NCI-H2107 (cell line): ENCODE measurements at places on chromosomes 12 and 14.

GRCh38 chr12:12898911-12899511 lies 7.6 kb downstream of the GPRC5A start:
- no peak for DNase-seq

DNA sequence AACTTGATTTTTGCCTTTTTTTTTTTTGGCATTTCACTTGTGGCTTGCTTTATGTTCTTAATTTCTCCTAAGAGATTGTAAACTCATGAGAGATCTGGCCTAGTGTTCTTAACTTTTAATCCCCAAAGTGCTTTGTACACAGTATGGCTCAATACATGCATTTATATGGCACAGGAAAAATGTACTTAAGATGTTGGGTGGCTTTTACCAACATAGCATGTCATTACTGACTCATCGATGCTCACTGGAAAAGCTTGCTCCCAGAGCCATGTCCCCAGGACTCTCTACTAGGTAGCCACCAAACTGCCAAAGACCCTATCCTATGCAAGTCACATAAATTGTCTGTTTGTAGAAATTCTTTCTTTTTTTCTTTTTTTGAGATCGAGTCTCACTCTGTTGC lies 13.1 kb upstream of the SMCO3 start:
- DNase-seq: no peak

GRCh38 chr14:72736308-72736707 lies 157.6 kb downstream of the DPF3 start:
- DNase-seq: no peak

DNA sequence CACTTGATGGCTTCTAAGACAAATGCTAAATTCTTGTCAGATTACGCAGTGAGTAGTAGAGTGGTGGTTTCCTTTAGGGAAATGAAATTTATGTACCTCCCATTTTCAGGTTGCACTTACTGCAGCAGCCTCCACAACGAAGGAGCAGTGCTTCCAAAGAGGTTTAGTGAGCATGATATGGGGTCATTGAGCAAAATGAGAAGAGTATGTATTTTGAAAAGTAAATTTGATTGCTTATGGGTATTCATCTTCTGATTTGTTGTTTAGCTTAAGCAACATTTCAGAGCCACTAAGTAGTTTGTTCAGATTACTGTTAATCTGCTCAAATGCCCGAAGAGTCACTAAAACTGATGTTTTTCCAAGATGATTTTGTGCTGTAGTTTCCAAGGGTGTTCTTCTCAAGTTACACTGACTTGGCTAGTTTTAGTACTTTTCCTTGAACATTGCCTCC lies 493.6 kb downstream of the PCNX1 start:
- DNase-seq: no peak

GRCh38 chr14:30949651-30950050 lies 75.3 kb downstream of the COCH start:
- no peak for DNase-seq

GRCh38 chr14:73753124-73753886 lies 39.1 kb upstream of the PNMA1 start:
- DNase-seq: no peak

DNA sequence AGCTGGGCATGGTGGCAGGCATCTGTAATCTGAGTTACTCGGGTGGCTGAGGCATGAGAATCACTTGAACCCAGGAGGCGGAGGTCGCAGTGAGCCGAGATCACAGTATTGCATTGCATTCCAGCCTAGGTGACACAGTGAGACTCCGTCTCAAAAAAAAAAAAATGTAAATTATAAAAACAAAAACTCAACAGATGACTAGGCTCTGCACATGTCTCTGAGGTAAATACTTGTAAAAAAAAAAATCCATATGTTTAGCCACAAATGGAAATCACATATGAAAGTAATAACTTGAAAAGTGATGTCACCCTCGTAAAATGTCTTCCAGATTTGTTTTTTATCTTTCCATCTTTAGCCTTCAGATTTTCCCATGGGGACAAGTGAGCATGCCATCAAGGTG lies 85.0 kb downstream of the KICS2 start:
- DNase-seq: no peak

GRCh38 chr12:117189725-117190209 lies 503 bp downstream of the FBXO21 start:
- DNase-seq: no peak

GRCh38 chr12:90576707-90577106 lies 378.3 kb downstream of the CCER1 start:
- no peak for DNase-seq

GRCh38 chr12:53758081-53758729 lies 6.4 kb upstream of the CISTR start:
- DNase-seq: no peak

DNA sequence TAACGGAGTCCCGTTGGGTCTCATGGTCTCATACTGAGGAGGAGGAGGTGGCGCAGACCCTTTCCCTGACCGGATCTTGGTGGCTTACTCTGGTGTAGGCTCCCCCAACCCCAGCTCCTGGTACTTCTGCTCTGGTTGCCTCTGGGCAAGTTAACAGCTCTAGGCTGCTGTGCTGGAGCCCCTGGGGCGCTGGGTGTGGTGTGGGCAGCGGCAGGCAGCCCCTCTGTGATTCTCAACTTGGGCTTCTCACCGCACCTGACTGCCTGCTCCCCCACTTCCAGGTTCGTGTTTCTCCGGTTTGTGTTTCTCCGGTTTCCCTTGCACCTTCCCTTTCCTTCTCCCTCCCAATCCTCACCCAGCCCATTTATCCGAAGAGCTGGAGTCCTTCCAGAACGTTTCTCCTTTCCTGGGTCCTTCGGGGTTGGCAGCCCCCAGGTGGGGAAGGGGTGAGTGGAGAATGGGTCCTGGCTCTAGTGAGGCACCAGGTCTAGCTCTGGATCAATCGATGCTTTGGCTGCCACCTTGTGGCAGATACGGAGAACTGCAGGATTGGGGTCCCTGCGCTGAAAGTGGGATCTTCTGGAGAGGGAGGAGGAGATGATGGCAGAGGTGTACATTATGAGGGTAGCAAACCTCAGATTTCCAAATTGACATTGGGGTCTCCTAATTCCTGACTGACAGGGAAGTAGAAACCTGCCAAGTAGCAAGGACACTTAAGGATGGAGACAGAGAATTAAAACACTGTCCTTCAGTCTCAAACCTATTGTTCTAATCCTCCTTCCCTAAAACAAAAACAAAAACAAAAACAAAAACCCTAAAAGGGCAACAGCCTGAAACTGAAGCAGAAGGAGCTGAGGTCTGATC lies 8.3 kb downstream of the CISTR start:
- no peak for DNase-seq

DNA sequence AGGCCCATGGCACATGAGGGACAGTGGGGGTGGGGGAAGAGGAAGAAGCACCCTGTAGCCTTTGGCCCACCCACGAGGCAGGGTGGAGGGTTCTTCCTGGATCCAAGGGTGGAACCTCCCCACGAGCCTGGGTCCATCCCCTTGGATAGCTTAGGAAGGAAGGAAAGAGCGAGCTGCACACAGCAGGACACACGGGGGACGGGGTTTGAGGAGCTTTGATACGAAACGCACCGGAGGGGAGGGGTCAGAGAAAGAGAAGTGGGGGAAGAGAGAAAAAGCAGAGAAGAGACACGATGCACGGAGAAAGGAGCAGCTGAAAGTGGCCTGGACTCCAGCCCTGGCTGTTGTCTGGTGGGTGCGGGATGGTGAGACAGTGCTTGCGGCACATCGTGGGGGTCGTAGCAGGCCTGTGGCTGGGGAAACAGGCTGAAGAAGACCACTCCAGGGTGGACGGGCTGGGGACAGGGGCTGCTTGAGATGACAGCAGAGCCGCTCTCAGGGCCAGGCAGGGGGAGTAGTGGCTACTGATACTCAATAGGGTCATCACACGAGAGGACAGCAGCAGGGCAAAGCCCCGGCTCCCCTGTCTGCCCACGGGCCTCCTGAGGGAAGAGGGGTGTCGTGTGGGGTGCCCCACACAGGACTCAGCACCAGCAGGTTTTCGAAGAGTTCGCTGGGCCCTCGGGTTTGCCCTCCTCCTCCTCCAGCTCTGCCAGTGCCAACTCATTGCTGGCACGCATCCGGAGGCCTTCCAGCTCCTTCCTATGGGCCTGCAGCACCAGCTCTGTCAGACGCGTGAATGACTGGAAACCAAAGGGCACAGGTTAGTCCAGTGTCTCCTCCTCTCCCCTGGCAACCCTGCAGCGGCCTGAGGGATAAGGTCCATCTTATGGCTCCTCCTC lies 5.4 kb upstream of the GPX2 start:
- no peak for DNase-seq

- DNase-seq: no peak
Measured at GRCh38 chr12:4030929-4031702, 157.9 kb upstream of the PARP11 start.

- no peak for DNase-seq
Measured at GRCh38 chr14:104724981-104725771, 1.1 kb downstream of the ADSS1 start.

DNA sequence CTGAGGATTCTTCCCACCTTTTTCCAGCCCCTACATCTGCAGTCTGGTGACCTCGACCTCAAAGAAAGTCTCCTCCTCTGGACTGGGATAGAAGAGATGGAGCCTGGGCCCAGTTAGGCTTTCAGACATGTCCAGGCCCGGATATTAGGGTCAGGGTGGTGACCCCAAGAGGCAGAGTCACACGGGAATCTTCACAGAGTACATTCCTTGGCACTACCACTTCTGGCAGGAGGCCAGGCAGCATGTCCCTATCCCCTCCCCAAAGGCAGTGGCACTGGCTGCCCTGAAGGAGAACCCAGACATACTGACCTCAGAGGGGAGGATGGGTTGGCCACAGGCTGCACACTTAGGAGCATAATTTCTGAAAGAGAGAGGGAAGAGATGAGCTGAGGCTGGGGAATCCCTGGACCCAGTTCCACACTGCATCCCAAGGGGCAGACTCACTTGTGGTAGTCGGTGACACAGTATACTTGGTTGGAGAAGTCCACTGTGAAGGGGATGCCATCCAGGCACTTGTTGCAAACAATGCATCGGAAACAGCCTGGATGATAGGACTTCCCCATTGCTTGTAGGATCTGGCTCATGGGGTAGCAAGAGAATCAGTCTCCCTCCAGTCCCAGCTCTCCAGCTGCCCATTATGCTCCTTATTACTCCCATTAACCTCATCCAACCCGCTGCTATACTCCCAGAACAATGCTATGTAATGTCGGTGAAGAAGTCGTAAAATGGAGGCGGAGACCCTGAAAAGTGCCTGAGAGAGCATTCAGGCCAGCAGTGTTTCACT lies 7.6 kb downstream of the AJUBA start:
- no peak for DNase-seq

DNA sequence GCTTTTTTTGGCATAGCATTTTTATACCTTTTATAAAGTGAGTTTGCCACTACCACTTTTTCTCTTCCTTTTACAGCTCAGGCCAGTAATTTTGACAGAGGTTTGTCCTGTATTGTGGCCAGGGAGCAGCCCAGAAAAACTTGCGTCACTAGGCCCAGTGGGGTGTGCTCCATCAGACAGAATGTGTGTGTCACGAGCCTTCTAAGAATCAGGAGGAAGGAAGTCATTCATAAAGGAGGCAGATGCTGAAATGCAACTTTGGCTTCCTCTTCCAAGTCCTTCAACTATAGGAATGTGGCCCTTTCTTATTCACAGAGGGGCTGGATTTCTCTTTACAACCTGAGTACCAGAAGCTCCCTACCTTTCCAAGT lies 10.1 kb upstream of the RAB35 start:
- no peak for DNase-seq

GRCh38 chr14:30125322-30125979 lies 197.8 kb upstream of the PRKD1 start:
- DNase-seq: no peak

DNA sequence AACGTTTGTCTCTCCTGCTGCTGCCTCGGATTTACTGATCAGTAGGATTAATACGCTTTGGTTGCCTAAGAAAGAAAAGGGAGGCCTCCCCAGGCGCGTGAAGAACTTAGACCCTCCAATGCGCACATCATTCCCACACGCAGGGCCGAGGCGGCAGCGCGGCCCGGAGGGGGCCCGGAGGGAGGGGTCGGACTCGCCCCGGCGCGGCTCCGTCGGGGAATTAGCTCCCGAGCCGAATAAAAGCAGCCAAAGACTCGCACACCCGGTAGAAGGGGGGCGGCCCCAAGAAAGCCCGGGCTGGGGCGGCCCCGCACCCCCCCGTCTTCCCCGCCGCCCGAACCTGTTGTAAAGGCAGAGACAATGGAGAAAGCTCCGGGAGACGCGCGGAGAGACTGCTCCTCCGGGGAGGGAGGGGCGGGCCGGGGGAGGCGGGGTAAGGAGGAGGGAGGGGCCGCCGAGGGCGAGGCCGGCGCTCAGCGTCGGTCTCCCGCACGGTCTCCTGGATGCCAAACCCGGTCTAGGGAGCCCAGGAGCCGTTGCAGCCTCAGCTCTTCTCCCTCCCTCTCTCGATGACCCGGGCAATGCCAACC lies at the start of gene NELL2:
Gene NELL2, minus strand, starts transcription at position 362 of the 590 bp plus-strand sequence. CDS start 446 bp downstream, outside the sequence.
- peak; percentile 31 for DNase-seq

- DNase-seq: no peak
Measured at GRCh38 chr14:34718750-34719304, 4.4 kb upstream of the CFL2 start.

- DNase-seq: no peak
Measured at GRCh38 chr14:35459776-35460175, 55.2 kb upstream of the NFKBIA start.

- no peak for DNase-seq
Measured at GRCh38 chr12:115035535-115036107, 351.6 kb upstream of the TBX3 start.

- no peak for DNase-seq
Measured at GRCh38 chr14:102157346-102157745, 17.6 kb downstream of the WDR20 start.

DNA sequence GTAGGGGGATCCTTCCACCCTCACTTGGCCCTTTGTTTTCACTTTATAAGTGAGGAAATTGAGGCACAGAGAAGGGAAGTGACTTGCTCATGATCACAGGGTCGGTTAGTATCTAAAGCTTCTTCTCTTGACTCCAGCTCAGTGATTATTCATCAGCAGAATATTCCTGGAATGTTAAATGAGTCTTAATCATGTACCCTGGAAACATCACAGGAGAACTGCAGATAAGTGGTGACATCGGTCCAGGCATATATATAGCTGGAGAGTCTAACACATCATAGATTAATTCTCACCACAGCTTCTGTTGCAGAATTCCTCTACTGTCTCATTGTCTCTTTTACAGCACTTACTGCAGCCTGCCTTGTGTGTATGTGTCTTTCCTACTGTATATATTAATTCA lies 69.9 kb downstream of the PAH start:
- no peak for DNase-seq

DNA sequence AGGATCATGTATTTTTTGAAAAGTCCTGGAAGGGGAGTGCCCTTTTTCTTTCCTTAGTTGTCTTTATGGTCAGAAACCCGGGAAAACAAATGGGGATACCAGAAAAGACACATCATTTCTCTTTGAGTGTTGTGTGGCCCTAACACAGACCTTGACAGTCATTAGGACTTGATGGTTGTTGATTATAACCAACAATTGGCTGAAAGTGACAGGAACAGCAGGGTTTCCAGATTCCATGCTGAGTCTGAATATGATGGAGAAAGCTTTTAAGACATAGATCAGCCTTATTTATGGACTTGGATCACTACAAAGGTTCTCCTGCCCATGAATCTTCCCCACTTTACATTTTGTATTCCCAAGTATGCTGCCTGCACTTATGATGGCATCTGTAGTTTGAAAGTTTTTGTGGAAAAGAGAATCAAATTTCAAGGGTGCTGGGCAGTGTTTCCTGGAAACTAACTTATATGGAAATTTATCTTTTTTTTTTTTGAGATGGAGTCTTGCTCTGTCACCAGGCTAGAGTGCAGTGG lies 30.4 kb downstream of the POLR3B start:
- DNase-seq: no peak

- DNase-seq: no peak
Measured at GRCh38 chr12:26297396-26298070, 102.2 kb downstream of the SSPN start.

GRCh38 chr12:11902525-11902875 lies 168.2 kb upstream of the BCL2L14 start:
- DNase-seq: no peak
